Right ventricle myocardium inferior (tissue), 1 donor: ENCODE measurements at places on chromosomes 16 and 17.

DNA sequence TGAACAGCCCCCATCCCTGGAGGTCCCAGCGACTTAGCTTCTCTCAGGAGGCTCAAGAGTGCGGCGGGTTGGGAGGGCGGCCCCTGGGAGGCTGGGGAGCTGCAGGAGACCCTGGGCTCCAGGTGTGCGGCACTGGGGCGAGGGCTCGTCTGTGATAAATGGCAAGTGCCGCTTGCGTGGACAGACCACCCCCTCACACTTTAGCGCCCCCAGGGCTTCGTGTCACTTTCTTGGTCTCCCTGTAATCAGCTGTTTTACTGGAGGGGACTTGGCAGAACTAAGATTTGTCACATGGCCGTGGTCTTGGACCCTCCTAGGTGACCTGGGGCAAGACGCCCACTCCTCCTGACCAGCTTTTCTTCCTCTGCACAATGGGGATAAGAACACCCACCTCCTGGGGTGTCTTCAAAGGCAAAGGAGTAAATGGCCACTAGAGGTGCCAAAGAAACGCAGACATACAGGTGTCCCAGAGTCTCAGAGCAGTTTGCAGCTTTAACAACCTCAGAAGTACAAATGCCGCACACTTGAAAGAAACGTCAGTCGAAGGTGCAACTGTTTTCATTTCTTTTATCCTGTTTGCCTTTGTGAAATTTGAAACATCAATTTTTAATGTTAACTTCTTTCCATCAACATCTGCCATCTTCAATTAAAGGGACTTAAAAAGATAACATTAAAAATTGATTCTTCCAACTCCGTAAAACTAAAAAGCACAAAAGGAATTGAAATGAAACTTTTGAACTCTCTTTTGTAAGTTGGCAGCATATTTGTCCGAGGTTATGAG lies 946 bp downstream of the OSGIN1 start:
- DNase-seq = no peak

DNA sequence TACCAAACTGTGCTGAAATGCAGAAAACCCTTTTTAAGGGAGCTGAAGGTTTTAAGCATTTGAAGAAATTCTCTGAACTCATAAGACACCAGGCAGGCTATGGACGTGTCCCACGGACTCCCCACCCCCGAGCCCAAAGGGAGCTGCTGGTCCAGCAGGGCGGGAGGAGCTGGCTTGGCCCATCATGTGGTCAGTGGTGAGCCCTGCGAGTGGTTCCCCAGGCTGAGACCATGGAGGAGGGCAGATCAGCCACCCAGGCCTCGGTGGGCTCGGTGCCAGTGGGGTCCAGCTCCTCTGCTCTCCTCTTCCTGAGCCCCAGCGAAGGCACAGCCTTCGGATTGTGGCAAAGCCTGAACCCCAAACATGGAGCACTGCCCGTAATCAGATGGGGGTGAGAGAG lies 27.0 kb downstream of the LGALS3BP start:
- DNase-seq = no peak

DNA sequence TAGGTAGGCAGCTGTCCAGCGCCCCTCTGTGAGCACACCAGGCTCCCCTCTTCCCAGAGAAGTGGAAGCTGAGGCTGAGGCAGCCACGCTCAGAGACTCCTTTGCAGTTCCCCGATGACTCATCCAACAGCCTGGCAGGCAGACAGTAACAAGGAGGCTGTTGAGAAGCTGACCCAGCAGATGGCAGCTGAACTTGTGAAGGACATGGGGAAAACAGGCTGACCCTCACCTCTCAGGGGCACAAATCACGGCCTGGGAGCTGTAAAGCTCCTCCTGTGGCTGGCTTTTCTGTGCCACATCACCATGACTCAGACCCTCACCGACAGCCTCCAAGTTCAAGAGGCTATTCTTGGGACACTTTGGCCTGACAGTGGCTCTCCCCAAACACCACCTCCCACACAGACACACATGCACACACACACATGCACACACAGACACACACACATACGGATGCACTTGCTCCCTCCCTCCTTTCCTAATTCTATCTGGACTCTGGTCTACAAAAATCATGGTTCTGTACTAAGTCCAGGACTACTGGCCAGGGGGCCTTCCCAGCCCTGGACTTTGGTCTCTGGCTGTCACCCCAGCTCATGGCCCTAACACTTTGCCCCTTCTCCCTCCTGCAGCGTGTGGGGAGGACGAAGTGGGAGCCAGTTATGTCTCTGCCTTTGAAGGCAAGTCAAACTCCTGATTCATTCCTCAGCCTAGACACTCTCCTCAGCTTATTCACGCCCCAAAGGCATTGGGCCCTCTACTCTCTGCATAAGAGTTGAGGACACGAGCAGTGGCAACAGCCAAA lies 23.2 kb downstream of the MAP3K14 start:
- DNase-seq = no peak

DNA sequence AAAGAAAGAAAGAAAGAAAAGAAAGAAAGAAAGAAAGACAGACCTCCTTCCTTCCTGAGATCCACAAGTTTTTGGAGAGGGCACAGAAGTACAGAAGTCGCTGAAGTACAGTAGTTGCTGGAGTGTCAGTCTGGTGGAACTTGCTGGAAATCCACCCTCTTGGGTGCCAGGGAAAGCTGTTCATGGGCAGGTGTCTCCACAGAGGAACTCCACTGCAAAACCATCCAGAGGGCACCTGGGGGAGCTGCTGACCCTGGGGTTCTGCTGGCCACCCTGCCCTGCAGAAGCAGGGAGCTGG lies 3.5 kb upstream of the PRR14 start:
- no peak for DNase-seq

DNA sequence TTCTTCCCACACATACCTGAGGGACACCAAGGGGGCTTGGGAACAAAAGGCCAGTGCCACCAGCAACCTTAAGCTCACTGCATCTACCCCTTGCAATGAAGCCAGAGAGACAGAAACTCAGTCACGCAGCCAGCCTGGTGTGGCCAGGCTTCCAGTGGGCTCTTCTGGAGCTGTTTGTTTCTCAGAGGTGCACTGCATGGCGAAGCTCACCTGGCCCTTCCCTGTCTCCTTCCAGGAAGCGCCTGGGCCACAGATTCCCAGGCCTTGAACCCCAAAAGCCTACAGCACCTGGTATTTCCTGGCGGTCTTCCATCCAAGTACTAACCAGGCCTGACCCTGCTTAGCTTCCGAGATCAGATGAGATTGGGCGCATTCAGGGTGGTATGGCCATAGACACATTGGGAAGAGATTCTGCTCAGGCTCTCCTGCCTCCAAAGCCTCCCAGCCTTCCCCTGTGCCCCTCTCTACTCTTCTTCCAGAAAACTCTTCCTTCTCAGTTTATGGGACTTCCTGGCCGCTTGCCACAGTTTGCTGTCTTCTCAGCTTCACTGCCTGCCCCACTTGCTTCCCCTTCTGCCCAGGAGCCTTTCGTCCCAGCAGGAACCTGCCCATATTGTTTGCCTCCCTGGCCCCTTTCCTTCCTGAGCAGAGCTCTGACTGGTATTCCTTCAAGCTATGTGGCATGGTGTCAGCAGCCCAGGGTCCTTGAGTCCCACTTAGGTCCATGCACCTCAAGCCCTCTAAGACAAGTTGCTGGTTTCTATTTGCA lies 1.6 kb downstream of the CISD3 start:
- DNase-seq = no peak

- DNase-seq = no peak
These were observed 65.9 kb upstream of the IRX6 start for GRCh38 chr16:55257966-55258613.

- DNase-seq = no peak
These were observed 198.4 kb downstream of the COPRS start for GRCh38 chr17:31660684-31661083.

DNA sequence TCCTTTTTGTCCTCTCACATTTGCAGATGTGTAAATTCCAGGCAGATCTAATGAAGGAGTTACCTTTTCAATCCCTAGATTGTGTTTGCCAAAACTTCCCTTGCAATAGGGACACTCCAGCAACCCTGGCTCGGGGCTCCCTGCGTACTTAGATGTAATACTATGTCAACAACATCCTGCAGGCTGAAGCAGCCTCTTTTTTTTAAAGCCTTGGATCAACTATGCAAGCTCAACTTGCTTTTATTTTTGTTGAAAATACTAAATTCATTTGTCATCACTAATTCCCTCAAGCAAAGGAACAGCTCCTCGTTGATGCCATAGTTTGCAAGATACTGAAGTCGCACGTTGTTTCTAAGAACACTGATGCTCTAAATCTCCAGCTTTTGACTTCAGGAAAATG lies 59.1 kb downstream of the GRIN2A start:
- no peak for DNase-seq
